ENCODE measurements at places on chromosomes 7 and 10.

- no peak for DNase-seq
Observed at GRCh38 chr10:109616359-109616980, 306.8 kb downstream of the XPNPEP1 start.

- no peak for DNase-seq
Observed at GRCh38 chr7:96921771-96922170, 83.6 kb upstream of the DLX6 start.

DNA sequence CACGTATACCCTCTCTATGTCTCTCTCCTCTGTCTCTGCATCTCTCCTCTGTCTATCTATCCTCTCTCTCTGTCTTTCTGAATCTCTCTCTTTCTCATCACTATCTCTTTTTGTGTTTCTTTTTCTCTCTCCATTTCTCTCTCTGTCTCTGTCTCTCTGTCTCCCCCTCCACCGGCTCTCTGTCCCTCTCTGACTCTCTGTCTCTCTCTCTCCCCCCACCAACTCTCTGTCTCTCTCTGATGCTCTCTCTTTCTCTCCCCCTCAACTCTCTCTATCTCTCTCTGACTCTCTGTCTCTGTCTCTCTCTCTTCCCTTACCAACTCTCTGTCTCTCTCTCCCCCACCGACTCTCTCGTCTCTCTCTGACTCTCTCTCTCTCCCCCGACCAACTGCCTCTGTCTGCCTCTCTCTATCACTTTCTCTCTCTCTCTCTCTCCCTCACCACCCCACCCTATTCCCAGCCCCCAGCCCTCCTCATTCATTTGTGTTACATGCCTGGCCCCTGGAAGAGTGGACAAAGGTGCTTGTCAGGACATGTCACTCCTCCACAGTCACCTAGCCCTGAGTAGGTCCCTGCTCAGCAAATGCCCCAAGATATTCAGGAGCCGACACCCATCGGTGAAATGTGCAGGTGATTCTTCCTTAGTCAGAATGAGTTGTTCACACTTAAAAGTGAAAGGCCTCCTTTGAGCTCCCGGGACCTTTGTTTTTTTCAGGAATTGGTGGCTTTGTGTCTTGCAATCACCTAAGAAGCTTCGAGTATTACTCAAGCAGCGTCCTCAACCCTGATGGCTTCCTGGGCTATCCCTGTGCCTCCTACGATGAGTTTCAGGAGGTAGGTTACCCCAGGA, 13.6 kb downstream of the PNLIPRP2 start:
- no peak for DNase-seq

DNA sequence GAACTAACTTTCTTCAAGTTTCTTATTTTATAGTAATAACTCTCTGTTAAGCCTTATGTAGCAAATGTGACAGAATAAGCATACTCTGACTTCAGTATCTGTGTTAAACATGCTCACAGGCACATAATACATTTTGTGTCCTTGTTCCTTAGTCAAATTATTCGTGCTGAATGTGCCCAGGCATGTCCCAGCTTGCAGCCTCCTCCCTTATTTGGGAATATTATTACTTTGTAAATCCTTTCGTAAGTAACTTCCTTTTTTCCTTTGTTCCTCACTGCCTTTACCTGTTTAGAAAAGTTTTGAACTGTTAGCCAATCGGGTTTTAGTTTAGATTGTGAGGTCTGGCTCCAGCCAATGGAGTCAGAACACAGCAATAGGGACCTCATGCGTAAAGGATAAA, 46.9 kb downstream of the GALNT11 start:
- no peak for DNase-seq

- no peak for DNase-seq
Observed at GRCh38 chr10:6964543-6964942, 384.5 kb upstream of the PRKCQ start.

- no peak for DNase-seq
Observed at GRCh38 chr10:86944907-86945306, 12.5 kb downstream of the MMRN2 start.

All from Calu3 (cell line).